ENCODE measurements at places on chromosomes 6 and 20.

DNA sequence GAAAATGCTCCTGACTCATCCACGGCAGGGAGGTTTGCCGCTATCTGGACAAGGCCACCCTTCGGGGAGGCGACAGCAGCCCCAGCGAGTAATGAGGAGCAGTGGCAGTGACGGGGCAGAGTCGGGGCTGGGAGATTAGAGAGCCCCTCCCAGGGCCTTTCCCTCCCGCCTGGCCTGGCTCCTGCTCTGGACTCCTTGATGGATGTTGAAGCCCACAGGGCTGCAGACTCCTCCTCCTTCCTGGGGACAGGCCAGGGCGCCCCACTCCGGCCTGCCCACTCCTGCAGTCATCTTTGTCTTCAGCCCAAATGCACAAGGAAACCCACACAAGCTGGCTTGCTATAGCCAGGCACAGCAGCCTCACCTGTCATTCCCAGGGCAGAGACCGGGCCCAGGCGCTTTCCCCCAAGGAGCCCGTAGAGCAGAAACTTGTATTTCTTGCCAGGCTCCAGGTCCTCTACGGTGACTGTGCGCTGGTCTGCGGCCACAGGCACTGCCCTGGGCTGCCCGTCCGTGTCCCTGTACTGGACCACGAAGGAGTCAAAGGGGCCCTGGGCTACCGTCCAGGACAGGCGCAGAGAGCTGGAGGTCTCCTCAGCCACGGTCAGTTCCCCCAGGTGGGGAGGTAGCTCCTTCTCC is 7.7 kb downstream of the CYP21A2 start:
- DNase-seq: no peak

- no peak for DNase-seq
These were observed 685.3 kb upstream of the MARCKS start for GRCh38 chr6:113171882-113172281.

GRCh38 chr6:111663692-111664564 is 58.2 kb upstream of the TRAF3IP2 start:
- no peak for DNase-seq

GRCh38 chr6:96948631-96949030 is 24.1 kb downstream of the KLHL32 start:
- DNase-seq: no peak

GRCh38 chr6:170366248-170366960 is 59.8 kb downstream of the FAM120B start:
- DNase-seq: no peak

DNA sequence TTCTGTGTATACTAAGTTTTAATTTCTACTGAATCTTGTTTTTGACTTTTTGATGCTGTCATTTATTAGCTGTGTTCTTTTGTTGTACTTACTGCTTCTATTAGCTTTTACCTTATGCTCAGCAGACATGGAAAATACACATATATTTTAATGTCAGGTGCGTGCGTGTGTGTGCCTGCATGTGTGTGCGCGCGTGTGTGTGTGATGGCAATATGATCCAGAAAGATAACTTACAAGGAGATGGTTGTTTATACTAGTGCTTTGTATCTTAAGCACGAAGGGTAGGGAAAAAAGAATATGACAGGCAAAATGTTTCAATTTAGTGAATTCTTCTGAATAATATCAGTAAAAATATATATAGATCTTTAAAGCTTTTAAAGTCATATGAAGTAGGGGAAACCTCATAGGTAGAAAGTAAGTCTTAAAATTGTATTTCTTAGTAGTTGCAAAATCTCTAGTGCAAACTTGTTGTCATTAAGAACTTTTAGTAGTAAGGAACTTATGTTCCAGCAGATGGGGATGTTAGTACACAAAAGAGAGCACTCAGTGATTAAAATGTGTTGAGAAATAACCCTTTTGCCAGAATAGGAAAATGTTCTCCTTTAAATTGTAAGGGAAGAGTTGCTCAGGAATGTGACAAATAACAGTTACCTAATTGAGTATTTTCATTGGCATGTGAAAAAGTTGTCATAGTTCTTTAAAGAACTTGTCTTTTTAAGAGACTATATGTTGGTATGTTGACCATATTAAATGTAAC is 13.2 kb downstream of the QKI start:
- DNase-seq: no peak

- no peak for DNase-seq
These were observed 117.3 kb downstream of the QRSL1 start for GRCh38 chr6:106746652-106747051.

- no peak for DNase-seq
These were observed 72.9 kb upstream of the DSP start for GRCh38 chr6:7468382-7469081.

DNA sequence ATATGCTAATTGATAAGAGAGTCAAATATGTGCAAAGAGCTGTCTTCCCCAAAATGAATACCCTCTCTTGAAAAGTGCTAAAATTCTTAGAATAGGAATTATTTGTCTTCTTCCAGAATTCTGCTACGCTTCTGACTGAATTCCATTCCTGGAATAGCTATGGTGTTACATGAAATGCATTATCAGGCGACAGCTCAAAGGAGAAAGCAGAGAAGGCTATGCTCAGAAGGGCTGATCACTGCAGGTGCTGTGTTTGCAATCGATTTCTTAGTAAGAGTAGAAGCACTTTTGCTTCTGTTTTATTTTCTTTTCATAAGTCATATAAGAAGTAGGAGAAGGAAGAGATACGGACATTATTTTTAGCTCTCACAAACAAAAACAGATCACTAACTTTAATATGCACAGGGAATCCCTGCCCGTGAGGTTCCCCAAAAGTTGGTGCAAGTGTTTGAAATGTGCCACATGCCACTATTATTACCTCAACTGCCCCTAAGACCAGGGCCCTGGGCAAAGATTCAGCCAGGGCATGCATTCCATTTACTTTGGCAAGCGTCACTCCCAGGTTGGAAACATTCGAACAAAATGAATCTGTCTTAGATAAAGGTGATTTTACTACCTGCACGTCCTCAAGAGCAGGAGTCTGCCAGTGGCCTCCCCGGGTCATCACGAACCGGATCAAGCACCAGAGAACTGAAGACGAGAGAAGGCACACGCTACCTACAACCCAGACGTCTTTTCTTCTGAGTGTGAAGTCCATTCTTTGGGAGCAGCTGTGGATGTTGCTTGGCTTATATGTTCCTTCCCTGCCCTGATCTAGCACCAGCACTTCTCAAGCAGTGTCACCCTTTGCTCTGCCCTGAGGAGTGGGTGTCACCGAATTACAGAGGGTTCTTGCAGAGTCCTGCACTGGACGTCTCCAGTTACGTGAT is 7.2 kb downstream of the MYLK4 start:
- DNase-seq: no peak

DNA sequence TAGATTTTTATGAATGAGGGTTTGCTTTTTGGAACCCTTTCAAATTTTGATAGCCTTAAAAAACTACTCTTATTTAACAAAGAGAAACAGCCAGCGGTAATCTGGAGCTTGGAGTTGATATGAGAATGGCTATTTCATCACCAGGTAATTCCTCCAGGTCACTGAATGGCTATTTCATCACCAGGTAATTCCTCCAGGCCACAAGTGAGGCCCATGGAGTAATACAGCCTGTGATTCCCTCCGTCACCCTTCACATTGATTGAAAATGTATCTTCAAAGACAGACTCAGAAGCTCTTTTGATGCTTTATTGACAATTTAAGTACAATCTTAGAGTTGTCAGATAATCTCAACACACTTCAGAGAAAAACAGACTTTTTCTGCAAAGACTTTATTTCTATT is 73.3 kb upstream of the AGPAT4 start:
- no peak for DNase-seq

- no peak for DNase-seq
These were observed 16.8 kb downstream of the COX4I2 start for GRCh38 chr20:31654534-31654933.

DNA sequence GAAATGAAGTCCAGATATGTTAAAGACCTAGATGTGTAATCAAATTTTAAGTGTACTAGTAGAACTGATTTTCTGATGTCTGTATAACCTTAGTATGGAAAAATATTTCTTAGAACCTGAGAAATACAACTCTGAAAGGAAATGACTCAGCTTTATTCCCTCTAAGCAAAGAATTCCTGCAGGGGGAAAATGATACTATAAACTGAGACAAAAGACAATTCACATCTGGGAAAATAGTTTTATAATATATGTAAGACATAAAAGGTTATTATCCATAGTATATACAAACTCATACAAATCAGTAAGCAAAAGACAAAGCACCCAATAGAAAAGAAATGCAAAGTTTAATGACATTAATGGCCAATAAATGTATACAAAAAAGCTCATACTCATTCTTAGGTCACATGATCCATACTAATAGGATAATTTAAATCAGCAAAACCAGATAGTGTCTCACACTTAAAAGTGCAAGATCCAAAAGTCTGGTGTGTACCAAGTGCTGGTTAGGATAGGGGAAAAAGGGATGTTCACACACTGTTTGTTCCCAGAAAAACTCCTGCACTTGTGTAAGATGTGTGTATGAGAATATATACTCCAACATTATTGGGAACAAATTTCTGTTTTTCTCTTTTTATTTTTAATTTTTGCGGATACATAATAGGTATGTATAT is 22.6 kb downstream of the RNF217 start:
- no peak for DNase-seq

DNA sequence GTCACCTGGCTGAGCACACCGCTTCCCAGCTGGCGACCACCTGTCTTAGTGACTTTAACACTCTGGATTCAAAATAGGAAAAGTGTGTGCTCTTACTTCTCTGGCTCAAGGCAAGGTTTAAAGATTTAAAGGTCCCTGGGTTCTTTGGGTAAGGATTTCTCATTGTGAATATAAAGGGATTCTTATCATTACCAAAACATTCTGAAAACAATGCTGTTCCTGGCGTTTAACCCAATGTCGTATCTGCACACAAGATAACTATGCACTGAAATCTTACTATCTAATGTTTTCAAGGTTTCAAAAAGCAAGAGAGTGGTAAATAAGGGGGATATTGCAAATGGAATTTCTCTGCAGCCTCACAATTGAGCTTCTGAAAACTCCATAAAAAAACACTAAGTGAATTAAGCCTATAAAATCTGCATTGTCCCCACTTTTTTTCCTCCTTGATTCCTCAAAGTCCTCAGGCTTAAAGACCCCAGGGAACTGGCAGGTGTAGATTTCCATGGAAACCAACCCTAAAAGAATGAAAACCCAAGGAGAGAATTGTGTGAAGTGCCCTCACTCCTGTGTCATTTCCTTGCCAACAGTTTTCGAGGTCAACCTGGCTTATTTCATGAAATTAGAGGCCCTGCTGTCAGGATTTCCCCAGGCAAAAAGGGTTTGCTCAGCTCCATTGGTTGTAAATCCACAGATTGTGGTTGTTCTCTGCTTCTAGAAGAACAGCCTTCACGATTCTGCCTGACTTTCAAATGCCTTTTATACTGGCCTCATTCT is 44.0 kb downstream of the BMP2 start:
- no peak for DNase-seq

GRCh38 chr6:65461121-65461520 is 245.9 kb downstream of the EYS start:
- DNase-seq: no peak

GRCh38 chr6:37368961-37369320 is 15.2 kb downstream of the RNF8 start:
- no peak for DNase-seq

DNA sequence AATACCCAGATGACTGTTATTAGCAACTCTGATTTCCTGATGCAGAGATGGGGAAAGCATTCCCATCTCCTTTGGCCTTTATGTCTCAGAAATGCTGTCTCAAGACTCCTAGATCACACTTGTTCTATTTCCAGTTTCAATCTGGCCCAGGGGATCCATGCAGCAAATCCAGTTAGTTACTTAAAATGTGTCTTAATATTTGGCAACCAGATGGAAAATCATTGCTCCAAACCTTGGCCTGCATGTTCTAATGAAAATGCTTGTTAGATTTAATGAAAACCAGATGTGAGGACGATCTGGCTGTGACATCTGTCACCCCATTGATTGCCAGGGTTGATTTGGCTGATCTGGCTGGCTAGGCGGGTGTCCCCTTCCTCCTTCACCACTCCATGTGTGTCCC is 125.2 kb downstream of the TSHZ2 start:
- DNase-seq: no peak

- DNase-seq: no peak
These were observed 95.4 kb downstream of the OGFRL1 start for GRCh38 chr6:71383901-71384489.

DNA sequence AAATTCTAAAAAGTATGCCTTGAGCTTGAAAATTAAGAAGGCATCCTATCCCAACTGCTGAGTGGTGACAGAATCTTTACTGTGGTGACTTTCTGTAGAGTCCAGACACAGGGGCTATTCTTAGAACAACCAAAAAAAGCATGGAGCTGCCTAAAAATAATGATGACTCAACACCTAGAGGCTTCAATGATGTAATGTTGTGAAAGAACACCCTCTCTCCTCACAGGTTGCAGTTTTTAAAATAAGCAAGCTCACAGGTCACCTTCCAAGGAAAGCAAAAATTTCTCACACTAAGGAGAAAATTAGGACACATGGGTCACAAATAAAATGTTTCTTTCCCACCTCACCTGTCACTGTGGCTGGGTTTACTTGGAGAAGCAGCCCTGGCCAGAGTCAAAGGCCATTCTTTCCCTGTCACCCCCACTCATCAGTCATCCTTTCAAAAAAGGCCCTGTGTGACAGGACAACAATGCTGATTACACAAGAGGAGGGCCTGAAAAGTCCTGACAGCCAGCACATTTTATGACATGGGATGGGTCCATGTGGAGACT is 53.5 kb downstream of the RCAN2 start:
- DNase-seq: no peak

GRCh38 chr6:2433711-2434110 is 188.3 kb upstream of the GMDS start:
- no peak for DNase-seq

DNA sequence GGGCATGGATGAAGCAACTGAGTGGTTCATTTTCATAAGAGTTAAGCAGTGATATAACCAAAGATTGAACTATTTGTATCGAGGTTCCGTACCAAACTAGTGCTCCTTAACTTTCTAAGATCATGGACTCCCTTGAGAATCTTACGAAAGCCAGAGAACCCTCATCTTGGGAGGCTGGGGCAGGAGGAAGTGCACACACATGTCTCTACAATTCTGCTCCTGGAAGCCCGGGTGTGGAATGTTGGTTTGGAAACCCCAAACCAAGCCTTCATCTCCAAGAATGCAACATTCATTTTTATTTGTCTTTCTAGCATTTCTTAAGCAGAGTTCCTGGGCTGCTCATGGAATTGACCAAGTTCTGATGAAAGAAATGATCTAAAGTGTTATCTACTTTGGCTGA is 250.5 kb upstream of the PRND start:
- DNase-seq: no peak

- DNase-seq: no peak
These were observed 10.3 kb upstream of the R3HDML start for GRCh38 chr20:44326391-44327159.

DNA sequence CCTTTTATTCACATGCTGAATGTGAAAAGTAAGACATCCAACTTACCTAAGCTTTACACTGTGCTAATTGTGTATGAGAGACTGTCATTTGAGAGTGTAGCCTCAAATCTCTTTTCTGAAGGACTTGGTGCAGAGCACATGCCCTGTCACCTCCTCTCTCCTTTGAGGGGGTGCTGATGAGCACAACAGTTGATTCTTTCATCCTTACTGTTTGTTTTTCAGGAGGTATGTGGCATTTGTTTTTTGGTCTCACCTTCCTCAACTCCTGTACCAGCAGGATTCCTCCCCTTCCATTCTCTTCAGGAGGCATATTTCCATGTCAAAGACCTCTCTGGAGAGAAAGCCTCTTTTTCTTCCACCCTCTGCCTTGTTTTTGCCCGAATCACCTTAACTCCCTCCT is 252.6 kb upstream of the CITED2 start:
- no peak for DNase-seq

- DNase-seq: no peak
These were observed 3.5 kb upstream of the LBP start for GRCh38 chr20:38342713-38343310.

- no peak for DNase-seq
These were observed 99.8 kb upstream of the B3GAT2 start for GRCh38 chr6:71056656-71057055.
